Fibroblast of skin of left quadriceps (primary cell): ENCODE measurements at places on chromosomes 11 and 22.

GRCh38 chr11:35343033-35343598 lies 76.2 kb downstream of the SLC1A2 start:
- DNase-seq, result no peak

DNA sequence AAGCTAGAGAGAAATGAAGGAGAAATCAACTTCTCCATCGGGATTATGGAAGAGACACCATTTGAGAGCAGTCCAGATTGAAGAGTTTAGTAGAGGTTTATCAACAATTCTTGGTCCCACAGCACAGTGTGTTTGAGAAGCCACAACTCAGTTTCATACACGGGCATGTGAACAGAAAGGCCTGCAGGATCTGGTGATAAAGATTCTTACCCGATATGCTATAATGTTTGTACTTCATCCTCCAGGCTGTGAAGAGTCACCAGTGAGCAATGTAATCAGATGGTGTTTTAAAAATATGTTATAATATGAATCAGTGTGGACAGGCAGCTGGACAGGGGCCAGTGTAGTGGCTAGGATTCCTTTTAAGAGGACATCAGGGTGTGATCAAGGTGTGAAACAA lies 29.7 kb upstream of the VWA5A start:
- DNase-seq, result no peak

GRCh38 chr11:133107136-133107535 lies 425.2 kb downstream of the OPCML start:
- no peak for DNase-seq

DNA sequence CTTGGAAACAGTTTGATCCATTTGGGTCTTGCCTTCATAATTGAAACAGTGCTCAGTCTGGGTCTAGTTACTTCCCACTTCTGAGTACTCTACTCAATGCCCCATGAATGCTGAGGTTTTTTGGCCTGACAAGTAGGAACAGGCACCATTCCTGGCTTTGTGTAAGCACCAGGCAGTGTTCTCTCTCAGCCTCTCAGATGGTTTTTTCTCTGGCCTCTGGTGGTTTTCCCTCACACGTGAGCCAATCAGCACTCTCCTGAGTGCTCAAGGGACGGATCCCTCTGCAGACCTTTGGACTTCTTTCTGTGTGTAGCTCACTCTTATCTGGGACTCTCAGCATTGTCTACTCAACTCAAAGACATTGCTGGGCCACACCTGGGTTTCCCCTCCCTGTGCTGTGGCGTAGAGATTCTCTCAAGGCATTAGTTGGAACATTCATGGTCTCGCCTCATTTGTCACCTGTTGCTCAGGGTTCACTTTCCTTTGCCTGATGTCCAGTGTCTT lies 21.3 kb downstream of the SIK2 start:
- DNase-seq, result no peak

DNA sequence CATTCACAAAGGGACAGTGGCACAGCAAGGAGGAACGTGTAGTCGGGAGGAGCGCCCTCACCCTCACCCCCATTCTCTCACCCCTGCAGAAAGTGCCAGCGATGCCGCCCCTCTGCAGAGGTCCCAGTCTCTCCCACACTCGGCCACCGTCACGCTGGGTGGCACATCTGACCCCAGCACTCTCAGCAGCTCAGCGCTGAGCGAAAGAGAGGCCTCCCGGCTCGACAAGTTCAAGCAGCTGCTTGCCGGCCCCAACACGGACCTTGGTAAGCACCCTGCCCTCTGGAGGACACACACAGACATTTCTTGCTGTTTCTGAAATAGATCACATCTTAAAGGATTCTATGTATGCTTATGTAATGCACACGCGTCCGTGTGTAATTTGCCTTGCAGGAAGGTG lies 34.9 kb downstream of the TBC1D22A start:
- no peak for DNase-seq

- DNase-seq, result no peak
Measured at GRCh38 chr22:17043521-17043920, 35.5 kb upstream of the GAB4 start.

GRCh38 chr11:69962152-69962551 lies 116.0 kb upstream of the ANO1 start:
- DNase-seq, result no peak

DNA sequence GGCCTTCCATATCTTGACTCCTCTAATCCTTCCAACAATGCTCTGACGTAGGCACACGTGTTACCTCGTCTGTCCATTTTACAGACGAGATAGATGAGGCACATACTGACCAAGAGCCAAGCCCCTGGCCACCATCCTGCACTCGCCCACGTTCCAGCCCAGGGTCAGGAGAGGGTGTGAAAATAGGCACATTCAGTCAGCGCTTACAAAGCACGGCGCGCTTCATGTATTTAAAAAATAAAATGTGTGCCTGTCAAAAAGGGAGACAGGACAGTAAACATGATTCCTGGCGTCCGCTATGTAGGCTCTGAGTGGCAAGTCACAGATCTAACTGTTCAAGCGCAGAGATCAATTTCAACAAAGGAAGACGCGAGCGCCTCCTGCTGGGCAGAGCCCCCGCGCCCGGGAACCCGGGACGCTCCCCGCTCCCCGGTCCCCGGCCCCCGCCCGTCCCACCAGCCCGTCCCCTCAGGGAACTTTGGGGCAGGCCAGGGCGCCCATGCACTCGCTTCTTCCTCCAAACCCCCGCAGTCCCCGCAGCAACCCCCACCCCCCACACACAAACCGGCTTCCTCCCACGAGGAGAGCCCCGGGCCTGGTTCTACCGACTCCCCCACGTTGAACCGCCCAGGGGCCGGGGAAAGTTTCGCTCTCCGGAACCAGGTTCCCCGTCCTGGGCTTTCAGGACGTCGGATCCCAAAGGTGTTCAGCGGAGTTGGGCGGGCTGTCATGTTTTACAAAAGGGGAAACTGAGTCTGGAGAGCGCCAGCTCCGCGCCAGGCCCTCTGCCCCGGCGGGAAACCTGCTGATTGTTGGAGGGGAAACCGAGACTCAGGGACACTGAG lies 10.4 kb upstream of the C1QTNF6 start:
- peak; percentile 45 for DNase-seq

DNA sequence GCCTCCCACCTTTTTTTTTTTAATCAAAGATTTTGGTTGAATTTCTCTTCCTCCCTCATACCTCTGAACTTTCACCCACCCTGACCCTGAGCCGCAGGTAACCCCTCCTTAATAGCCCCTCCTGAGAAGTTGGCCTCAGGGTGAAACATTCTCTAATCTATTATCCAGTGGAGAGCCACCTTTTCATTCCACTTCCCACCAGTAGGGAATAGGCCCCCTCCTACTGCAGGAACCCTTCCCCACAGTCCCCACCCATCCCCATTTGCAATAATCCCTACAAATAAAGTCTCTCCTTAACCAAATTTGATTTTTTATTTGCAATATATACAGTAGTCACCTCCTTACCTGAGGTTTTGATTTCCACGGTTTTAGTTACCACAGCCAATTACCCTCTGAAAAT lies 2.1 kb upstream of the SLC35F2 start:
- no peak for DNase-seq

GRCh38 chr22:31079095-31079642 lies 1.9 kb upstream of the SMTN start:
- DNase-seq, result no peak

GRCh38 chr11:72789493-72790131 lies 4.2 kb downstream of the STARD10 start:
- DNase-seq, result peak; percentile 88

DNA sequence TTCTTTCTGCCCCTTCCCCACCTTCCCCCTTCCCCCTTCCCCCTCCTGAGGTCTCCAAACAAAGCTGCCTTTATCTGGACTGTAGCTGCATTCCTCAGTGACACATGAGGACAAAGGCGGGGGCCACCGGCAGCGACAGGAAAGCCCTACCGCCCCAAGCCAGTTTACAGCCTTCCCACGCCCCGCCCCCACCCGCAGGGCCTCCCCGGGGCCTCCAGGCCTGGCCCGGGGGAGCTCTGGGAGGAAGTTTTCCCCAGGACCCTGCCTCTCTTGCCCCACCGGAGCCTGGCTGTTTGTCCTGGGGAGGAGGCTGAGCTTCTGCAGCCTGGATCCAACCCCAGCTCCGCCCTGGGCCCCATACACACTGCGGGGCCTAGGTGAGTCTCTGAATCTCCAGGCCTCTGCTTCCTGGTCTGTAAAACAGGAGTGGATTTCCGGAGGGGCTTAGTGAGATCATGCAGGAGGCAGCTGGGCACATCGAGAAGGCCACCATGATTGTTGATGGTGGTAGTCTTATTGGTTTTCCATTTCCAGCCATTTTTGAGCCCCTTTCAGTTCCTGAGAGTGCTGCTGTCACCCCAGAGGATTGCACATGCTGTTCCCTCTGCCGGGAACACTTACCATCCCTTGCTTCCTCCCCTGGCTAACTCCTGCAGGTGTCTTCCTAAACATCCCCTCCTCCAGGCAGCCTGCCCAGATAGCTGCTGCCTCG lies 130.7 kb downstream of the MN1 start:
- DNase-seq, result no peak

DNA sequence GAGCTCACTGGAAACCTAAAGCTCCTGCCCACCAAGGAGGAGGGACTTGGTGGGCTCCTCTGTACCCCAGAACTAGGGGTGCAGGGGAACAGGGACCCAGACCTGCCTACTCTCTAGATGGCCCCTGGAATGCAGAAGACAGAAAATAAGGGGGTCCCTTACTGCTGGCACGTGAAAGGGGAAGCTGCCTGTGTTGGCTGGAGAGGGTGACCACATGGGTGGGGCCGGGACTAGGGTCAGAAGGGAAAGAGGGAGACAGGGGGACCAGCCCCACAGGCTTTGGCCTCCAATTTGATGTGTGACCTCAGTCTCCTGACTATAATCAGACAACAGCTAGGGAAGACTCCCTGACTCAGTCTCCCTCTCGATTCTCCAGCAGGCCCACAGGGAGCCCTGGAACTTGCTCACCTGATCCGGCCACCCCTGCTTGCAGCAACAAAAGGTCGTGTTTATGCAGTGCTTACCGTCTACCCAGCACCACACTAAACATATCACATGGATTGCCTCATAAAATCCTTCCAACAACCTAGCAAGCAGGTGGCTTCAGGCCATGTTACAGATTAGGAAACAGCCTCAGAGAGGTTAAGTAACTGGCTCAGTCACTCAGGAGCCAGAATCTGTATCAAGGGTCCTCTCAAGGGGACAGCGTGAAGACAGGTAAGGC lies 10.2 kb downstream of the ARAP1 start:
- no peak for DNase-seq

GRCh38 chr11:108289699-108290098 lies 66.8 kb downstream of the ATM start:
- DNase-seq, result no peak

- DNase-seq, result no peak
Measured at GRCh38 chr11:78230161-78230877, 41.6 kb downstream of the USP35 start.

GRCh38 chr11:76281558-76281906 lies 75.2 kb upstream of the WNT11 start:
- no peak for DNase-seq

GRCh38 chr11:94864506-94865045 lies 96.4 kb downstream of the AMOTL1 start:
- DNase-seq, result no peak

GRCh38 chr11:20048707-20049106 lies 111.6 kb downstream of the DBX1 start:
- no peak for DNase-seq

- peak; percentile 34 for DNase-seq
Measured at GRCh38 chr11:111978028-111978771, 41.1 kb downstream of the DIXDC1 start.

DNA sequence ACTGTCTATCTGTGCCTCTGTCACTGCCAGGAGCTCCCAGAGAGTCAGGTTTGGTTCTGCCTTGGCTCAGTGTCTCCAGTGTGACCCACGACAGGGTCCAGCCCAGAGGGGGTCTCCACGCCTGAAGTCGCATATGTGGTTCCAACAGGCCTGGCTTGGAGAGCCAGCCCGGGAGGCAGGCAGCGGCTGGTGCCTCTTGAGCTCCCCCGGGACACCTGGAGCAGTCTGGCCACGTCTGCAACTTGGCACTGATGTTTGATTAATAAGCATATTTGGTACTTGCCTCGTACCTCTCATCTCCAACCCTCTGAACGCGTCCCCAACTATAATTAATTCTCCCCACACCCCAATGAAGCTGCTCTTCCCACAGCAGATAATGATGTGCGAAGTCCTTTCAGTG lies 31.7 kb upstream of the SHISAL1 start:
- no peak for DNase-seq

DNA sequence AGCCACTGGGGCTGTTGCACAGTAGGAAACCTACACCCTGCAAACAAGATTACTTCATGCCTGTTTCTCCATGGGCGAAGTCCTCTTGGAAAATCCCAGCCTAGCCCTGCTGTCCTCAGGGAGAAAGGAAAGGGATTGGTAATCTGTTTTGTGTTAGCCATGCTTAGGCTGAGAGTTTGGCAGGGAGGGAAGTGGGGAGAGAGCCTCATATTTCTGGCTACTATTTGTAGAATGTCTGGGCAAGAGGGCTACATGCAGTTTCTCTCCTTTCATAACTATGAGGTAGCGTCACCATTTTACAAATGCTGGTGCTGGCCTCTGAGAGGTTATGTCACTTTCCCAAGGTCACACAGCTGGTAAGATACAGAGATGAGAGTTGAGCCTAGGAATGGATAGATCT lies 737 bp upstream of the MFRP start:
- peak; percentile 47 for DNase-seq

GRCh38 chr11:128725630-128726319 lies 31.9 kb downstream of the FLI1 start:
- no peak for DNase-seq

DNA sequence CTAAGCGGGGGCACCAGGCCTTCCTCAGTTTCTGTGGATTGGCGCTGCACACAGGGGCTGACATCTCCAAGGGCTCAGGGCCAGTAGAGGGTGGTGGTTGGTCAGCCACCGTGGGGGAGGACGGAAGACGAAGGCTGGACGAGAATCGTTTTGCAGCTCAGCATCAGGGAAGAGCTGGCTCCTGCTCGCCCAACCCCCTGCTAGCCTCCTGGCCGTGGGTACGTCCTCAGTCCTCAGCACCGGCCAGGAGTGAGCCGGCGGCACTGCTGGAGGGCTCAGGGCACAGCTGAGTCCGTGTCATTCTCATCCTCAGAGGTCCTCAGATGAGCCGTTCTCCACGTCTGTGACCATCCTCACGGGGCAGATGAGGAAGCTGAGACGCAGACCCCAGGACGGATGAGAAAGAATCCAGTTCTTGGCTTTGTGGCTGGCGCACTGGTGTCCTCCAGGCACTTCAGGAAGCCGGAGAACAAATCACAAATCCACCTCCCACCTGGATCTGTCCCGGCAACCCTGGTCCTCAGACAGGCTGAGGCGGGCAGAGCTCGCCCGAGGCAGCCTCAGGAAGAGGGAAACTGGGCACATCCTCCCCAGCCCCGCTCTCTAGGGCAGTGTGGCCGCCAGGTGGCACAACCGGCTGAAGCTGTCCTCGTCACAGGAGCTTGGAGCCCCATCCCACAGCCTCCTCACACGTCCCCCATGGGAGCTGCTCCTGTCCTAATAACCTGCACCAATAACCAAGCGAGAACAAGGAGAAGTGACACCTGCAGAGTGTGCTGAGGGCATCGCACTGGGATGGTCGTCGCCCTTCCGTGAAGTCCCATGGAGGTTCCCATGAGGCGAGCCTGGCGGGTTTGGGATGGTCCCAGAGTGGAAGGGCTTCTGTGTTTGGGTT lies 393.7 kb downstream of the BRD1 start:
- DNase-seq, result no peak
